ENCODE measurements at places on chromosomes 1 and 21. TPM values are rescaled to one million over a fixed set of nuclear protein-coding genes. Genes with fewer than 3 reads are reported as not detected.

The FOXD3 gene
- total RNA-seq: not detected

The FAM167B gene
- 0.57 TPM for total RNA-seq

The KRTAP10-8 gene
- total RNA-seq: not detected

DNA sequence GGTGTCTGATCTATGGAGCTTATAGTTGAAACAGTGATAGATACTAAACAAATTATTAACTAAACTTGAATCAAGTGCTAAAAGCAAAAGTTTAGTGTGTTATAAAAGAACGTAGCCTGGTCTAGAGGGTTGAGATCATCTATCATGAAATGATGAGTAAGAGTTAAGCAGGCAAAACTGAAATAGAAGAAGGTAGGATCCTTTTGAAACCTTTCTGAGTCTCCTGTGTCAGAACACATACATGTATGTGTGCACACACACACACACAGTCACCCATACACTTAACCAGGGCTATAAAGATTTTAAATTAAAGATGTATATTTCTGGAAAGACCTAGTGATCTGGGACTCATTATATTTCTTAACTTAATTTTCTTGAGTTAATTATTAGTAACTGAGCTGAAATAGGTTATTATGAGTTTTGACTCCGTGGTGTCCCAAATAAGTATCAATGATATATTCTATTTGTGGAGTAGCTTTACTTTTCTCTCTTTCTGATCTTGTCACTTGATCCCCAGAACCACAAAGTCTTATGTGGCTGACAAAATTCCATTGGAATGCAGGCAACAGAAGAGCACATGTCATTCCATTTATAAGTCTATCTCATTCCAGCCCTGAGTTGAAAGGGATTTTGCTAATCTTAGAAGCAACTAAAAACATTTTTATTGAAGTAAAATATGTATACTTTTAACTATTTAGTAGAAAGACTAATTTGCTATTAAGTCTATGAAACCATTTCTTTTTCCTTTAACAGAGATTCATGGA lies 70.7 kb downstream of the PRRX1 start:
- peaks cover 2% of the 10 kb centered on the region for H3K27me3 ChIP-seq
- no peaks in the 10 kb centered on the region for H3K4me1 ChIP-seq
- H3K27ac ChIP-seq: no peak overlapping the region
- no peak overlapping the region for H3K4me3 ChIP-seq
- no peaks in the 10 kb centered on the region for H3K36me3 ChIP-seq
- no peak for DNase-seq

- no peak overlapping the region for H3K4me3 ChIP-seq
- H3K36me3 ChIP-seq: no peaks in the 10 kb centered on the region
- H3K4me1 ChIP-seq: no peaks in the 10 kb centered on the region
- no peak overlapping the region for H3K27ac ChIP-seq
Measured at GRCh38 chr1:208714323-208714722, 470.1 kb upstream of the PLXNA2 start.

- no peaks in the 10 kb centered on the region for H3K36me3 ChIP-seq
- H3K27ac ChIP-seq: no peak overlapping the region
Measured at GRCh38 chr1:20411196-20411980, 74.6 kb downstream of the CAMK2N1 start.

DNA sequence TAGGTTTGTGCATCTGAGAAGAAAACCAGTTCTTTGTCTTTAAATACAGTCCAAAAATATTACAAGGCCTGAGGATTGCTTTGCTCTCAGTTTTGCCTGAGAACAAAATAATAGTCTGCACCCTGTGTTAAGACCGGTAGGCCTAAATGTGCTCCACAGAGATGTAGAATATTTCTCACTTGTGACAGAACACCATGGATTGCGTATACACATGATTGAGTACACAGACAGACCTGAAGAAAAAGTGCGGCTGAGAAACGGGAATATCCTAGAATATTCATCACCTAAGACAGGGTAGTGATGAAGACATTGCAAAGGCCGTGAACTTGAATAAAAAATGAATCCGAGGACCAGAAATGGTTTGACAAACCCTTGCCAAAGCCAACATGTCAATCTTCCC lies 155.4 kb downstream of the BRINP3 start:
- no peak overlapping the region for H3K27ac ChIP-seq
- no peaks in the 10 kb centered on the region for H3K27me3 ChIP-seq
- no peak overlapping the region for H3K4me3 ChIP-seq
- no peaks in the 10 kb centered on the region for H3K4me1 ChIP-seq
- no peak for DNase-seq

GRCh38 chr21:44434936-44435635 lies 20.2 kb upstream of the LRRC3 start:
- no peaks in the 10 kb centered on the region for H3K4me1 ChIP-seq
- H3K36me3 ChIP-seq: peaks cover 7% of the 10 kb centered on the region
- no peak for DNase-seq
- H3K27me3 ChIP-seq: no peaks in the 10 kb centered on the region
- H3K27ac ChIP-seq: no peak overlapping the region

- DNase-seq: no peak
- no peaks in the 10 kb centered on the region for H3K27me3 ChIP-seq
- no peak overlapping the region for H3K27ac ChIP-seq
Measured at GRCh38 chr1:196380316-196380715, 227.9 kb downstream of the KCNT2 start.

- H3K4me1 ChIP-seq: peaks cover 12% of the 10 kb centered on the region
- no peak overlapping the region for H3K4me3 ChIP-seq
- no peak for DNase-seq
- peaks cover 5% of the 10 kb centered on the region for H3K27me3 ChIP-seq
- H3K27ac ChIP-seq: no peak overlapping the region
Measured at GRCh38 chr1:180210008-180210620, 19.9 kb upstream of the LHX4 start.
